ENCODE measurements at places on chromosomes 16 and 17.

DNA sequence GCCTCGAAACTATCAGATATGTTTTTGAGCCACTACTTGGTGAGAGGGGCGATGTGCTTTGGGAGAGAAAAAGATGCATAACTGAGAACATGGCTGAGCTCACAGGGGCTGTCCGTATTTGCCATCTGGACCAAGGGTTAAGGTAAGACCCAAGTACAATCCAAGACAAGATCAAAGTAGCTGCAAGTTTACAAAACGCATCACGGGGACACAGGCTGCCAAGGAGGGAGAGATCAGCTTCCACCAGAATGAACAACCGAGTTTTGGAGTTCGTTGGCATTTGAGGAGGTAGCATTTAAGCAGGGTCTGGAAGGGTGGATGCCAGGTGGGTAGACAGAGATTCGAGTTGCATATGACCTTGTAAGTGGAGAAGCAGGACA lies 2.2 kb downstream of the PITPNC1 start:
- no peak for DNase-seq

GRCh38 chr17:17491031-17491471 lies 5.1 kb downstream of the RASD1 start:
- no peak for DNase-seq

- no peak for DNase-seq
These were observed 16.0 kb downstream of the BTBD17 start for GRCh38 chr17:74345433-74346241.

DNA sequence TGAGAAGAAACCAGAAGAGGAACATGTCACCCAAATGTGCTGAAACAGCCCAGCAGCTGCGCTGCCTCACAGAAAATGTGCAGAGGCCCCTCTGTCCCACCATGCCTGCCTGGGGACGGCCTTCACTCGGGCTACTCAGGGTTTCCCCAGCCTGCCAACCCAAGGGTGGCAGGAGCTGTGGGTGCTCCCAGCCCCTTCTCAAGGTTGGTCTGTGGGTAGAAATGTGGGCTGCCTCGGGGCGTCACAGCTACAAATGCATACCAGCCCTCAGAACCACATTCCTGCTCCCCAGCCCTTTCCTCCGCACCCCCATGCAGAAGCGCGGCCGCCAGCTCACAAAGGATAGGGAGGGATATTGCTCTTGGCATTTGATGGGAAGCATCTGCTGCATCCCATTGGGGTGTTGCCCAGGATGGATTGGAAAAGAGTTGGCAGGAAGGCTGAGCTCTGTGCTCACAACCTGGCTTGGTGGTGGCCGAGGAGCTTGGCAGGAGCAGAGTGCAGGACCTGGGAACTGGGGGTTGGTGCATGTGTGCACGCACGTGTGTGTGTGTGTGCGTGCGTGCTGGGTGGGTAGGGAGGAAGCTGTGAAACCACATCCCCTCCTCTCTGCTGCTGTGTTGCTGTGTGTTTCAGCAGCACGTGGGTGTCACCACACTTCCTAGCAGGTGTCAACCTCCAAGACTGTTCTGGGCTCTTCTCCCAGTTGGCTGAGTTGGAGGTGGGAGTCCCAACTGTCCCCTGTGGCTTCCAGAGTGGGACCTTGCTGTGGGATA lies 304.4 kb downstream of the SEC14L1 start:
- DNase-seq = peak; percentile 86

GRCh38 chr17:48102043-48102750 lies 919 bp upstream of the CBX1 start:
- DNase-seq = no peak

GRCh38 chr16:1532081-1532760 lies 1.2 kb upstream of the TMEM204 start:
- DNase-seq = peak; percentile 85

GRCh38 chr17:36136036-36136435 lies 32.4 kb downstream of the CCL4 start:
- DNase-seq = no peak

DNA sequence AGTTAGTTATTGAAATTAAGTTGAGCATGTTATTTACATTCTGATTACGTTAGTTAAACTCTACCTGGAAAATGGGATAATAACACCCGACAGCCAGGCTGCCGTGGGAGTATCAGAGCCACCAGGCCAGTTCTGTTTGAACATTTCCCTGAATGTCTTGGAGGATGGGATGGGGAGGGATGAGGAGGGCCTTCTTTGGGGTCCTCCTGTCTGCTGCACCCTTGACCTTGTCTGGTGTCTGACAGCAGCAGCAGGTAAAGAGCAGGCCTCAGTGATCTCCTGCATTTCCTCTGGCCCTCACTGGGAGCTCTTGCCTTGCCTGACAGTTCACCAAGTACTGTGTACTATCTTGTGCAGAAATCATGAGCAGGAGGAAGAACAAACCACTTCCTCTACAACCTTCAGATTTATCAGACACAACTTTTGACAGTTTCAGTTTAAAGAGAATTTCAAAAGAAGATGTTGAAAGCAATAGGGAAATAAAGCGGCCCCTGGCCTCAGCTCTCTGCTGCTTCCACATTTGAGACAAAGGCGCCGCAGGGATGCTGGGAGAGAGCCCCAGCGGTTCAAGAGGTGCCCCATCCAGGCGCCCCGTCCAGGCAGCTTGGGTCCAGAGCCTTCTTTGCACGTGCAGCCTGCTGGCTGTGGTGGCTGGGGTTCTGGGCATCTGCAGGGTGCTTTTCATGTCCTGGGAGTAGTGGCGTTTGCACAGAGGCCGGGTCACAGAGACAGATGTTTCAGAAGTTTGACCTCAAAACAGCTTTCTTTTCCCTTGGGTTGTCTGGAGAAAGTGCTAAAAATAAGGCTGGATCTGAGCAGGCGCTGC lies 25.3 kb downstream of the CMIP start:
- DNase-seq = peak; percentile 68

- no peak for DNase-seq
These were observed 43.8 kb downstream of the ZNRF1 start for GRCh38 chr16:75042426-75043174.

DNA sequence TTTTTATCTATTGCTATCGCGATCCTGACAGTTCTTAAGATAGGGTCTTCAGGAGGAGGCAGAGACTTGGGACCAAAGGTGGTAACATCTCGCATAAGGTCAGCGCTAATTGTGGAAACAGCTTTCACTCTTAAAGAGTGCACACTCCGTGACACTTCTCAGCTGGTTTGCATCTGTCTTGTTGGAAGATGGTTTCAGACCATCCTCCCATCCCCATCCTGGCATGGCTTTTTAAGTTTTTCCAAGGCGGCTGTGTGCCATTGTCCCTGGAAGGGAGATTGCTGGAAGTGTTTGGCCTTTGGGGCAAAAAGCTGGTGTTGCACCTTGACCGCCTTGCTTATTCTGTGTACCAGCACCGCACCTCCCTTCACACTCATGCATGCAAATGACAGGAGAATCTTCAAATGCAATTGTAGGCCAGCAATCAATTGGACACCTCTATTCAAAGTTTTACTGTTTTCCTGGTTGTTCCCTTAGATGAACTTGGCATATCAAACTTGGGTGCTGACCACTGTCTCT lies 1.5 kb downstream of the SOCS7 start:
- no peak for DNase-seq

- DNase-seq = peak; percentile 89
These were observed 16.0 kb upstream of the NUDT16L1 start for GRCh38 chr16:4677390-4677789.

GRCh38 chr16:11307639-11308492 lies 26.7 kb upstream of the PRM1 start:
- DNase-seq = no peak

GRCh38 chr17:28992185-28992584 lies 13.6 kb downstream of the SEZ6 start:
- no peak for DNase-seq

- no peak for DNase-seq
These were observed 665.9 kb upstream of the SALL1 start for GRCh38 chr16:51816929-51817328.

DNA sequence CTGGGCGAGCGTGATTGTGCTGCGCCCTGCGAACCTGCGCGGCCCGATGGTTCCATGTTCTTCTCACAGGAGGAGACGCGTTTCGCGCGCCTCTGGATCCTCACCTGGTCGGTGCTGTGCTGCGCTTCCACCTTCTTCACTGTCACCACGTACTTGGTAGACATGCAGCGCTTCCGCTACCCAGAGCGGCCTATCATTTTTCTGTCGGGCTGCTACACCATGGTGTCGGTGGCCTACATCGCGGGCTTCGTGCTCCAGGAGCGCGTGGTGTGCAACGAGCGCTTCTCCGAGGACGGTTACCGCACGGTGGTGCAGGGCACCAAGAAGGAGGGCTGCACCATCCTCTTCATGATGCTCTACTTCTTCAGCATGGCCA lies 1.0 kb downstream of the FZD2 start:
- no peak for DNase-seq

GRCh38 chr17:67474081-67474661 lies 97.1 kb downstream of the PITPNC1 start:
- DNase-seq = peak; percentile 73

- no peak for DNase-seq
These were observed 3.1 kb downstream of the TMEM92 start for GRCh38 chr17:50277357-50277754.

DNA sequence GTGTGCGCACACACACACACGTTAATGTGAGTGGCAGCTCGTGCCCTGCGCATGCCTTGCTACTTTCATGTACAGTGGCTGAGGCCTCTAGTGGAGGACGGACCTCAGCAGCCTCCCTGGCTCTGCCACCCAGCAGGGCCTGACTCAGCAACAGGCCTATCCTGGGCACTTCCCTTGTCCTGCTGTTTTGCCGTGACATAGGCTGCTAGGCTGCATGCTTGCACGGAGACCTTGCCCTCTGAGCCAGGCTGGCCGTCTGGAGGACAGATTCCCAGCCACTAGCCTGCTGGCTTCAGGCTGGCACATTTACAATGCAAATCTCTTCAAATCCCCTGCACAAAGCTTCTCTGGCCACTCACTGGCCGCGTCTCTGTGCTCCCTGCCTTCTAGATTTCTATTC lies 9.5 kb downstream of the RNF213 start:
- no peak for DNase-seq

DNA sequence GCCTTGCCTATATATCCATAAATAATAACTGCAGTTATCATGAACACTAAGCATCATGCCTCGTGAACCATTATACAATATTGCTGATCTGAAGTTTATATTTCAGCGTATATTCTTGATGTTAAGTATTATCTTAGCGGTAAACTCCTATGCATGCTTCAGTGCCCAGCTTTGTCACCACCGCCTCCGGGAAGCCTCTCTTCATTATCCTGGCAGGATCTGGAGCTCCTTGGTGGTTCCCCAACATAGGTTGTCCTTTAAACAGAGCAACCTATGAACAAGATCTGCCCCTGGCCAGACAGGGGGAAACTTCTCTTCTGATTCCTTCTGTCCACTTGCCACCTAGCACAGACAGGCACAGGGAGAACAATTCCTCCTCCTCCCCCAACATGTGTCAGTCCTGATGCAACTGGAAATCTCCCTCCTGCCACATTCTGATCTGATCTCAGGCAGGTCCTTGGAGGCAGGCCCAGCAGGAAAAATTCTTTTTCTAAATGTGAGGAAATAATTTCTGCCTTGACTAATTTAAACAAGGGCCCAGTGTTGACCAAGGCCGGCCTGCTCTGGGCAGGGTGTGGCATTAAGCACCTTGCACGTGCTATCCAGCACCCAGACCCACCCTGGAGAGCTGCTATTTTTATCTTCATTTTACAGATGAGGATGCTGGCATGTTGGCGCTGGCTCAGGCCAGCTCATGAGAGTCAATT lies 22.4 kb downstream of the SPNS2 start:
- no peak for DNase-seq

DNA sequence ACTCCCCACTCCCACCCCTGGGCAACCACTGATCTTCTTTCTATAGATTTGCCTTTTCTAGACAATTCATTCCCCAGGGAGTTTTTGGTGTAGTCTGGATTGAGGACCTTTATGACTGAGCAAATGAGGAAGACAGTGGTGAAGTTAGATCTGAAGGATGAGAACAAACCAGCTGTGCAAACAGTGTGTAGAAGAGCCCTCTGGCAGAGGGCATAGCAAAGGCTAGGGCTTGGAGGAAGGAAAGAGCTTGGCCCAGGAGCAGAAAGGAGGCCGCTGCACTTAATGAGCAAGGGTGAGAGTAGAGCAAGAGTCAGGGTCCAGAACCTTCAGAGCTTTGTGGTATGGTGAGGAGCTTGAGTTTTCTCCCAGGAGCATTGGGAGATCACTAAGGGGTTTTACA lies 352.7 kb downstream of the CA10 start:
- no peak for DNase-seq

DNA sequence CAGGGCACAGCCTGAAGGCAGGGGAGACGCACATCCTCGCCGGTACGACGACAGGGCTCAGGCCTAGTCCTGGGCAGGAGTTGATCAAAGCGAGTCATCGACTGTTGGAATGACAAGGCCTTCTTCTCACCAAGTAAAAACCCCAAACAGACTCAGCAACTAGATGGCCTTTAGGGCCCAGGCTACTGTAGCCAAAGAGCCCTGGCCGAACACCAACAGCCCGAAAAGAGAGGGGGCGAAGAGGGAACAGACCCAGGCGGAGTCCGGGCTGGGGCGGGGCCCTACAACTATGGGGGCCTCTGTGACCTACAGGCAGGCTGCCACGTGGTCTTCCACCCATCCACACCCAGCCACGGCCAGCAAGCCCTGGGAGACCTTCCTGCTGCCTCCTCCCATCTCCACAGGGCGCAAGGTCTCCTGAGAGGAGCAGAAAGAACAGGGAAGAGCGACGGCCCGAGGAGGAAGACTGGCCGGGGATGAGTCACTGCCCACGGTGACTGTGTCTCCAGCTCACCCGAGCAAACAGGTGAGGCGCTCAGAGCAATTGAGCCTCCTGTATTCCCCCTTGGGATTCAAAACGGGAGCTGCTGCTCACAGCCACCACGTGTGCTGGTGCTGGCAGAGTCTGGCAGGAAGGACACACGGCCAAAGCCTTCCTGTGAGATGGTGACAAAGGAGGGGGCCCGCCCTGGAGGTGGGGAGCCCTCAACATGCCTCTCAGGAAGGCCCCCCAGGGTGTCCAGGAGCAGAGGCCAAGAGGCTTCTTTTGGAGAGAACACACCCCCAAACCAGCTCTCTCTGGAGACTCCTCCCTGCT lies 17.7 kb downstream of the SLC16A3 start:
- DNase-seq = peak; percentile 80

GRCh38 chr16:86662195-86662594 lies 83.8 kb downstream of the FOXL1 start:
- no peak for DNase-seq

DNA sequence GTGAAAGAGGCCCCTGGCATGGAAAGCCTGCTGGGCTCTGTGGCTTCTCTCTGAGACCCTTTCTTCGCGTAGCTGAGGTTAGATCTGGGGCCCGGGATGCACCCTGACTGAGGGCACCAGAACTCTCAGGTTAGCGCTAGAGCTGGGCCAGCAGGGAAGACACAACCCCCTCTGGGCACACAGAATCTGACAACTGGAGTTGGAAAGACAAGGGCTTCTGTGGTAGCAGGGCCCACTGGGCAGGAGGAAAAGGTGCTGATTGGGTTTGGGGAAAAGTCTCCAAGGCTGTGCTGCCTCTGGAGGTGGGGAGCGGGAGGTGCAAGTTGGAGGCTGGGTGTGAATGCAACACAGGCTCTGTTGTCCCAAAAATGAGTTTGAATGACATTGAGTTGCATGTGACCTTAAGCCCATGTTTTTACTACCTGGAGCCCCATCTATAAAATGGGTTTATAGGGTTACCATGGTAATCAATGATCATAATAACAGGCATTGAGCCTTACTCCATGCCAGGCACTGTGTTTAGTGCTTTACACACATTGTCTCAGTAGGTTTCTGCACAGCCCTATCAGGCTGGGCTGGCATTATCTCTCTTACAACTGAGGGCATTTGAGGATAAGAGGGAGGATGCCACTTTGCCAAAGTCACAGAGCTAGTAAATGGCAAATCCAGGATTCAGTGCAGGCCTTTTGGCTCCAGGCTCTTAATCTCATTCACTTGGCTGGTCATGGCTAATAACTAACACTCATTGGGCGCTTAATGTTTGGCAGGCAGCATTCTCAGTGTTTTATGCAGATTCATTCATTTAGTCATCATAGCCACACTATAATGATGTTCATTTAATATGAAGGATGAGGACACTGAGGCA lies 9.5 kb upstream of the IGFBP4 start:
- DNase-seq = no peak
